ENCODE measurements at places on chromosomes 4 and X.

DNA sequence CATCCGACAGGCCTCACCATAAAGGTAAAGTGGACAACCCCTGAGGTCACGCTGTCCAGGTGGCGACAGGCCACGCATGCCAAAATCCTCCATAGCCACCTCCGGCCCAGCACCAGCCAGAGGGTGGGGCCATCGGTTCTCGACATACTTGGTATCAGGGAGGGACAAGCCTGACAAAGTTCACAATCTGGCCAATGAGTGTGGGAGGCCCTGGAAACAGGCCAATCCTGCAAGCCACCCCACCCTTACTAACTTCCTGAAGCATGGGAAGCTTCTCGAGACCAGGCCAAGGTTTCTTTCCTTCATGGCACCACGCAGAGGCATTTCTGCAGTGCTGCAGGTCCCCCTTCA lies 73.8 kb downstream of the MTMR1 start:
- no peak for DNase-seq

GRCh38 chr4:186653969-186654368 lies 69.7 kb downstream of the FAT1 start:
- DNase-seq: no peak

- DNase-seq: no peak
These were observed 1704.8 kb downstream of the STIM2 start for GRCh38 chr4:28565396-28565795.

GRCh38 chr4:98512918-98513317 lies 145.5 kb downstream of the TSPAN5 start:
- no peak for DNase-seq

- no peak for DNase-seq
These were observed 23.1 kb upstream of the BMP2K start for GRCh38 chr4:78753091-78753490.

- DNase-seq: no peak
These were observed 811.9 kb upstream of the EPHA5 start for GRCh38 chr4:66482186-66482585.

All from NK-92 treated with Interleukin-12 subunit alpha and Interleukin-12 subunit beta, amount 100 ng/mL, for 24 hours (cell line).